ENCODE measurements at places on chromosomes 6 and 20.

GRCh38 chr6:152552616-152553209 lies 84.4 kb downstream of the SYNE1 start:
- DNase-seq = peak; percentile 29

DNA sequence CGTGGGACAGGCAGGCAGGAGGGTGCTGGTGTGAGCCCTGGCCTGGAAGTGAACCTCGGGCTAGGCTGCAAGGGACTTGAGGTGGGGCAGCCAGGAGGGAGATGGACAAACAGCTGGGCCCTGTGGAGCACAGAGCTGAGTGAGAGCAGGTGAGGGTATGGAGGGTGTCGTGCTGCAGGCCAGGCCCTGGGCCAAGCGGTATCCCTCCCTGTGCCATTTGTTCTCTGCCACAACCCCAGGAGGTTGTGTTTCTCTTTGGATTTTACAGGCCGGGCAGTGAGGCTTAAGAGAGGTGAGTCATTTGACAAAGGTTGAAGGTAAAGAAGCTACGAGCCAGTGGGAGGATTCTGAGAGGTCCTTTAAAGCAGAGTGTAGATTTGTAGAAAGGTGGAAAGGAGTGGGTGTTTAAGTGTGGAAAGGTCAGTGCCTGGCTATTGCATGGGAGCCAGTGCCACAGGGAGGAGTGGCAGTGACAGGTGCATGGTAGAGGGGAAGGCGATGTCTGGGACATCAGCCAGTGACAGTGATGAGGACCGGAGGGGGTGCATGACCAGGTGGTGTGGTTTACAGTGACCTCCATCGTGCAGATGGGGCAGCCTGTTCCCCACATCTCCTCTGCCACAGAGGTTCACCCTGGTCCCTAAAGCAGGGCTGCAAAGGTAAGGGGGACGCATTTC lies 39.8 kb downstream of the GMPR start:
- DNase-seq = no peak

- DNase-seq = no peak
Observed at GRCh38 chr6:125046107-125046925, 84.1 kb downstream of the RNF217 start.

- DNase-seq = no peak
Observed at GRCh38 chr6:45448417-45449389, 71.0 kb upstream of the SUPT3H start.

DNA sequence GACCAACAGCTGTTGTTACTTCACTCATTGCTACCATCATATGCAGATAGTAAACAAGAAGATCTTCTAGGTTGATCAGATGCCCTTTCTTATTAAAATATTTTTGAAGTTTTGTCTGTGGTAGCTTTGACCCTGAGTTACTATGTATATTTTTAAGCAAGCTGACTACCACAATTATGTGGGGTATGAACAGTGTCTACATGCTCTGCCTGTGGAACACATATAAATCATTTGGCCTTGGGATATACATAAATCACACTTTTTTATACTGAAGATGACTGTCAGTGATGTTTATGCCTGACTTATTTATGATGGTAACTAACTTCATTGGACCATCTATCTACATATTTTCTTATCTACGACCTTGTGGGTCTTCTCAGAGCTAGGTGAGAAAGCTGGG lies 44.2 kb downstream of the LIN28B start:
- DNase-seq = no peak

- DNase-seq = no peak
Observed at GRCh38 chr6:41222045-41222444, 6.1 kb upstream of the TREML4 start.

Data from stimulated activated naive CD8-positive, alpha-beta T cell treated with anti-CD3 and anti-CD28 coated beads, Interleukin-15, Interleukin-2, amounts not matched to agents 100 U/mL and 50 U/mL, for 24 hours (primary cell).